ENCODE measurements at places on chromosomes 16 and 17. TPM values are rescaled to one million over a fixed set of nuclear protein-coding genes. Genes with fewer than 3 reads are reported as not detected.

GRCh38 chr17:78200451-78200850 lies 13.3 kb downstream of the AFMID start:
- DNase-seq: no peak
- H3K27ac ChIP-seq: no peak overlapping the region
- no peaks in the 10 kb centered on the region for H3K36me3 ChIP-seq
- peaks cover 9% of the 10 kb centered on the region for H3K4me1 ChIP-seq
- H3K27me3 ChIP-seq: no peaks in the 10 kb centered on the region

DNA sequence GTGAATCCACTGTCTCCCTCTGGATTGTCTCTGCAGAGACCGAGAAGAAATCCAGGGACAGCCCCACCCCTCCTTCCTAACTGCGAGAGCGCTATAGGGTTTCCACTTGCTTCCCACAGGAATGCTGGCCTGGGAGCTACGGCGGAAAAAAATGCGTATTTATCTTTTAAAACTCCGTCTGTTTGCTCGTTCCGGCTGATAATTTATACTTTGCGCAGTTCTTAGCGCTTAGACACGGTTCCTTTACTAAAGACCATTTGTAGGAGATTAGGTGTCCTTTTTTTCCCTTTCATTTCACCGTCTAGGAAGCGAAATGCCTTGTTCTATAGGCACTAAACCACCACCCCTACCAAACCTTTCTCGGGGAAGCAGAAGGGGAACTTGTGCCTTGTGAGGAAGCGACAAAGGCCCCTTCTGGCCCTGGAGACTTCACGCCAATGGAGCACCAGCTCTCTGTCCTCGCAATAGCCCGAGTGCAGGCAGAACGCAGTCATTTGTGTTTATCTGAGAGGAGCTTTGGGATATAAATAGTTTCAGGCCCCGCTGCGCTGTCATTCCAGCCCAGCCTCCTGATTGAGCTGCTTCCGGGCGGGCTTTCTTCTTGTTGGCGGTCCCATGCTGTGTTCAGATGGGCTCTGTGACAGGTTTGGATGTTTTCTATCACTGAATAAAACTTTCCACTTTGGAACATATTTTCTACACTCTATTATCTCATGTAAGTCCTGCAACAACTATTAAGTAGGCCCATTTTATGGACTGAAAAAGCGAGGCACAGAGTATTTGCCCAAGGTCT lies 791 bp upstream of the SUPT4H1 start:
- no peaks in the 10 kb centered on the region for H3K27me3 ChIP-seq
- peak; percentile 29 for DNase-seq
- peaks cover 29% of the 10 kb centered on the region for H3K36me3 ChIP-seq
- peaks cover 47% of the 10 kb centered on the region for H3K4me1 ChIP-seq

GRCh38 chr17:18360518-18360917 lies 2.8 kb downstream of the SHMT1 start:
- no peak overlapping the region for H3K27ac ChIP-seq
- no peaks in the 10 kb centered on the region for H3K27me3 ChIP-seq
- peaks cover 12% of the 10 kb centered on the region for H3K36me3 ChIP-seq
- H3K4me3 ChIP-seq: no peak overlapping the region

- H3K4me3 ChIP-seq: no peak overlapping the region
- H3K36me3 ChIP-seq: no peaks in the 10 kb centered on the region
- H3K4me1 ChIP-seq: no peaks in the 10 kb centered on the region
- H3K27me3 ChIP-seq: peaks cover 19% of the 10 kb centered on the region
- H3K27ac ChIP-seq: no peak overlapping the region
Observed at GRCh38 chr16:55033225-55034156, 102.8 kb downstream of the IRX5 start.

Gene TERB1
- 0.14 TPM for total RNA-seq

- H3K4me1 ChIP-seq: peaks cover 10% of the 10 kb centered on the region
- peaks cover 12% of the 10 kb centered on the region for H3K36me3 ChIP-seq
- H3K4me3 ChIP-seq: no peak overlapping the region
- H3K27me3 ChIP-seq: no peaks in the 10 kb centered on the region
Observed at GRCh38 chr17:50364061-50364458, 8.9 kb downstream of the MRPL27 start.

Measured in activated T-cell treated with anti-CD3 and anti-CD28 coated beads, Interleukin-2, amount 50 U/mL, for 72 hours (primary cell).